Activated CD4-positive, alpha-beta T cell treated with anti-CD3 and anti-CD28 coated beads, Interleukin-2, Interleukin-6, amounts not matched to agents 100 ng/mL and 50 ng/mL, durations not matched to agents 16 hours and 8 hours (primary cell): ENCODE measurements at places on chromosomes 12 and 14.

- no peak for DNase-seq
These were observed 5.1 kb upstream of the SPATA7 start for GRCh38 chr14:88380405-88380804.

DNA sequence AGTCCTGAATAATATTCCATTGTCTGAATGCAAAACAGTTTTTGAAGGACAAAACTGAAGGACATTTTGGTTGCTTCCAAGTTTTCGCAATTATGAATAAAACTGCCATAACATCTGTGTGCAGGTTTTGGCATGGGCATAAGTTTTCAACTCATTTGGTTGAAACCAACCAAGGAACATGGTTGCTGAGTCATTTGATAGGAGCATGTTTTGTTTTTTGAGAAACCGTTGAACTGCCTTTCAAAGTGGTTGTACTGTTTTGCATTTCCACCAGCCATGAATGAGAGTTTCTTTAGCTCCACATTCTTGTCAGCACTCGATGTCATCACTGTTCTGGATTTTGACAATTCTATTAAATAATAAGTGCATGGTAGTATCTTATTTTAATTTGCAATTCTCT, 23.0 kb upstream of the GSG1 start:
- peak; percentile 14 for DNase-seq

DNA sequence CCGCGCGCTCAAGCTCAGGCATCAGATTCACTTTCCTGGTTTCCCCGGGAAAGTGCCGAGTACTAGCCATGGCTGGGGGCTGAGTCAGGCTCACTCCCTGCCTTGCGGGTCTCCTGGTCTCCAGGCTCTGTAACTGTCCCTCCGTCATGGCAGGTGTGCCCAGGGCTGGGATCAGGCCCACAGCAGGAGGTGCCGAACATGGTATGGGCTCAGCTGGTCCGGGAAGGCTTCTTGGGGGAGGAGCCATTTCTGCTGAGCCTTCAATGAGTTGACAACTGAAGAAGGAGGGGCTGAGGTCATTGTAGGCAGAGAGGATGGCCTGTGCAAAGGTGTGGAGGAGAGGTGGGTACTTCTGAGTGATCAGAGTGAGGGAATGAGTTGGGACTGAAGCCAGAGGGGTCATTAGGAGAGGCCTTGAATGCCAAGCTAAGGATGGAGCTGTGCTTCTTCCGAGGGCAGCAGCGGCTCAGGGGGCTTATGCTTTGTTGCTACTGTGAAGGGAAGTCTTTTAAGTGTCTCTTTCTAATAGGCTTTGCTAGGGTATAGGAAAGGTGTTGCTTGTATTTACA, 769 bp downstream of the EXOC3L4 start:
- no peak for DNase-seq

- DNase-seq: no peak
These were observed 242.5 kb downstream of the ADGRD1 start for GRCh38 chr12:131196220-131196619.

DNA sequence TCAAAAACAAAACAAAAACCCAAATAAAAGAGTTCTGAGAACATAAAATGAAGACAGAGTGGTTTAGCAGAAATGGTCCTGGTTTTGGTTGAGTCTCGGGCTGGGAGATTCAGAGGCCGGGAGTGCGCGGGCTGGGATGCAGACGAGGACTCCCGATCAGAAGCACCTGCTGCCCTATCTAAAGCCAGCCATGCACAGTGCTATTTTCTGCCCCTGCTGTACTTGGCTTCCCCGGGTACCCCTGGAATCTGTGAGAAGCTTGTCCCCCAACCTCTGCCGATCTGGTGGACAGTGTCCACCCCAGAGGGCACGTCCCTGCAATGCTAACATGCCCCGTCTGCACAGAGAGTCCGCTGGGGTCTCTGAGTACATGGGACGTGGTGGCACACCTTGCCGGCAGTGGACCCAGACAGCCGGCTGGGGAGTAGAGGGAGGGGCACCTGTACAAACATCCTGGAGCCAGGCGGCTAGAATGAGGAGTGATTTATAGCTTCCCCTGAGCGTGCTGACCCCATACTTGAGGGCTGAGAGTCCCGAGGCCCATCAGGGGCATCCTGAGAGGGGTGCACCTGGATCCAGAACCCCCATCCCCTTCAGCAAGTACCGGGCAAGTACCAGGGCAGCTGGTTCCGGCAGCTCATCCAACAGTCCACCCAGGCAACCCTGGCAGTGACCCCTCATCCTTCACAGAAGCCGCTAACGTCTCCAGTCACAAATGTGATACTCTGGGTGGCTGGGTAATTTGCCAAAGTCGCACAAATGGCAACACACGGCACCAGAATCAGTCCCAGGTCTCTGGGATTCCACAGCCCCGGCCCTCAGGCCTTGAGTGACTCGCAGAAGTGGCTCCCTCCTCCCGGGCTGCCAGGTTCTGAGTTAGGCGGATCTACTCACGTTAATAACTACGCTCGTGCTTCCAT, 37.1 kb downstream of the CHGA start:
- no peak for DNase-seq

- no peak for DNase-seq
These were observed 154.3 kb upstream of the GSC start for GRCh38 chr14:94924189-94924588.

- no peak for DNase-seq
These were observed 745 bp upstream of the NAA30 start for GRCh38 chr14:57389646-57390036.

GRCh38 chr12:66647034-66647691, 31.7 kb downstream of the GRIP1 start:
- no peak for DNase-seq

- DNase-seq: no peak
These were observed 14.3 kb upstream of the DHRS7 start for GRCh38 chr14:60179431-60179869.

DNA sequence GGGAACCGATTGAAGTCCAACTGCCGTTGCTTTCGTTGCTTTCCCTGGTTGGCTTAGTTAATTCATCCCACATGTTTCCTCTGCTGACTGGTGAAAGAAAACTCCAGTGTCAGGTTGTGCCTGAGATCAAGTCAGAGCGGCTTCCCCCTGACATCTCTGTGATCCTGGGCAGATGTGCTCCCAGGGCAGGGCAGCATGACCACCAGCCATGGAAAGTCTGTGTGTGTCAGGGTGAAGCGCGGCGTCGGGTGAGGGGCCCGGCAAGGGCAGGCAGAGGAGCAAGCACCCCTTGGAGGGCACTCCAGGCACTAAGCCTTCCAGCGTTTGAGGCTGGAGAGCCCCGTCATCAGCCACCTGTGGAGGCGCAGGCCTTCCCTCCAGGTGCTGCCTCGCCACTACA, 54.5 kb upstream of the IGF1 start:
- no peak for DNase-seq

DNA sequence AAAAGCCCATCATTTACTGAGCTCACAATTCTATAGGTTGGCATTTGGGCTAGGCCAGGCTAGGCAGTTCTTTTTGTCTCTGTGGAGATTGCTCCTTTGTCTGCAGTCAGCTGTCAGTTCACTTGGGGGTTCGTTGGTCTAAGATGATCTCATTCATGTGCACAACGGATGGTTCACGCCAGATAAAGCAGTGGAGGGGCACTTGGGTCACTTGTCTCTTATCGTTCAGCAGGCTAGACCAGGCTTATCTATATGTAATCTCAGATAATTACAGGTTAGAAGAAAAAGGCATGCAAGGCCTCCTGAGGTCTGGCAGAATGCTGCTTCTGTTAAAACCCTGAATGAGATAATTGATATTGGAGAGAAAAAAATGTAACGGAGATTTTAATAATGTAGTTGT, 119.0 kb upstream of the ATP2B1 start:
- DNase-seq: no peak

- DNase-seq: peak; percentile 47
These were observed 51.0 kb downstream of the MAGOHB start for GRCh38 chr12:10562306-10562933.

GRCh38 chr14:102819747-102820330, 42.6 kb downstream of the TRAF3 start:
- DNase-seq: no peak

- no peak for DNase-seq
These were observed 11.5 kb downstream of the LIMA1 start for GRCh38 chr12:50271724-50272247.

- DNase-seq: no peak
These were observed 25.1 kb downstream of the NOC4L start for GRCh38 chr12:132169376-132169775.

DNA sequence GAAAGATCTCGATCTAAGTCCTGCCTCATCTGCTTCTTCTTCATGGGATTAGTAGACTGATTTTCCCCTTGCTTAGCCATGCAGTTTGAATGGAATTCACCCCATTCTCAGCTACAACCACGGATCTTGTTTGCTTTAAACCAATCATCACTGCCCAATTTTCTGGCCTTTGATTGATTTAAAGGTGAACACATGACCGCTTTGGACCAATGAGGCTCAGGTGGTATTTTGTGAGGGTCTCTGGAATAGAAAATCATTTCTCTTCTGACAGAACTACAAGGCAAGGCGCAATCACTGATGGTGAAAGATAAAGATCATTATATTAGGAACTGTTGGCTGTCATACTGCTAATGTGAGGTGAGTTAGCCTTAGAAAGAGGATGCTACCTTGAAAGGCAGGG, 213.0 kb upstream of the PLEKHG7 start:
- no peak for DNase-seq

DNA sequence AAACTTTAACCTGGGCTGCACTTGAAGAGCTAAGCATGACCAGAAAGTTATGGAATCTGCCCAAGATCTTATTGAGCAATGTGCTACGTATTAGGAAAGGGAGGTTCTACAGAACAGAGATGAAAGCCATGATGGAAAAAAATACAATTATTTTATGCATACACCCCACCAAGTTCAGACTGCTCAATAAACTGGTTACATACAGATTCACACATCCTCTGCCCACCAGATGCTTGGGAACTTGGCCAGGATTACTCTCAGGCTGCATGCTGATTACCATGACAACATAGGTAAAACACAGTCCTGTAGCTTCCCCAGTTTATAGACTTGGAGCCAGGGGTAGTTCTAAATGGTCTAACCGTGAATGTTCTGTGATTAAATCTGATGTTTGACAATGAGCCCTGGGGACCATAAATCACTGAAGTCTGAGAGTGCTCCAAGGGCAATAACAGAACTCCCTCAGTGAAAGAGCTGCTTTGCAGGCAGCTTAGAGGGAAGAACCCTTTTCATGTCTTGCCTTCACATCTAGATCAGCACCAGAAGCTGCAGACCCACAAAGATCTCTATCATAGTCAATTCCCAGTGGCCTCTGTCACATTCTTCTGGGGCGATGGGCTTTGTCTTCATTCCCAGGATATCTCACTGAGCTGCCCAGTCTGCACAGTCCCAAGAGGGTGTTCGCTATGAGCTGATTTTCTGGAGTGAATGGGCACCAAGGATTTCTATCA, 232.2 kb downstream of the EMP1 start:
- no peak for DNase-seq

- DNase-seq: no peak
These were observed 10.1 kb upstream of the NT5DC3 start for GRCh38 chr12:103851127-103851526.

GRCh38 chr14:24238123-24238522, 4.3 kb downstream of the TINF2 start:
- no peak for DNase-seq

GRCh38 chr12:79115743-79116142, 251.2 kb downstream of the SYT1 start:
- no peak for DNase-seq

GRCh38 chr12:45475594-45475993, 253.9 kb upstream of the ARID2 start:
- no peak for DNase-seq

DNA sequence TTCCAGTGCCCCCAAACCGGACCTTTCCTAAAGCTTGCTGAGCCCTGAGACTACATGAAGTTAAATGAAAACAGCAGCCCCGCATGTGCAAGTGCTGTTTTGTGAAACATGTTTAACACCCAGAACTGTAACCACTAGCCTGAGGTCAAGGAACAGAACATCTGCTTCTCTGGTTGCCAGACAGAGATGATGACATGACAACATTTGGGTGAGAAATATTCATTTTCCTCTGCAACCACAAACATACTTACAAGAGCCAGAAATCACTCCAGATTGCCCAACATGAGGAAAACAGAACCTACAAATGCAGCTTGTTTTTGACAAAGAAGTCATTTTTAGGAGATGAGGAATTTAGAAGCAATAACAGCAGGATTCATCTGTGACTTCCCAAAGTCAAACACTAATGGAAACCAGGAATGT, 110.4 kb downstream of the BCAT1 start:
- peak; percentile 90 for DNase-seq

GRCh38 chr14:104927432-104927816, 2.7 kb downstream of the PLD4 start:
- no peak for DNase-seq

DNA sequence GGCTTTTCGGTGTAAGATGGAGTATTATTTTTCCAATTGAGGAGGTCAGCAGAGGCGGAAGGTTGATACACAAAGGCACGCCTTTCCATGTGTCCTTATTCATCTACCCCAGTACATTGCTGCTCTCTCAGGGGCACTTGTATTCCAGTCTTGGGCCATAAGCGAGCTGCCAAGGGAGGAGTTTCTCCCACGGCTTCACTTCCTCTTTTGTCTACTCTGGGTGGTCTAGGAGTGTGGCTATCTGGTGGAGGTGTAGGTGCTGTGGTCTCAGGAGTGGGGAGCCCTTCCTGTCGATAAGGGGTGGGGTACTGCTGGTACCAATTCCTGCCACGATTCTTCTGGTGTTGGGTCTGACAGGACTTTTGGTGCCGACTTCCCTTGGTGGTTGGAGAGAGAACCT, 73.4 kb downstream of the GAS2L3 start:
- DNase-seq: no peak

GRCh38 chr14:57833323-57833722, 32.6 kb downstream of the SLC35F4 start:
- peak; percentile 7 for DNase-seq

- no peak for DNase-seq
These were observed 59.6 kb upstream of the EEA1 start for GRCh38 chr12:92988622-92989130.

DNA sequence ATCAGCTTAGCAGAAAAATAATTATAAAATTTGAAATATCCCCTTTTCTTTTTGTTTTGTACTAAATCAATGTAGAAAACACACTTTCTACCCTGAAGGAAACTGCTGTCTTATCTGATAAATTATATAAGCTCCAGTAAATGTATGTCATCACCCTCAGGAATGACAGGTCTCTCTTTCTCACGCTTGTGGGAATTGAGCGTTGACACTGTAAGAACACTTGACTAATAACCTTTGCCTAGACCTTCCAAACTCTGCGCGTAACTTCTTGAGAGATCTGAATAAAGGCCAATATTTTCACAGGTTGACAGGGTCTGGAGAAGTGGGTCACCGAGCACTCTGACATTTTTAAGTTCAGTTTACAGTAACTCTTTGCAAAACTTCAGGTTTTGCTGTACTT, 138.5 kb downstream of the BCAT1 start:
- DNase-seq: no peak

GRCh38 chr12:92740411-92740810, 37.6 kb downstream of the PLEKHG7 start:
- DNase-seq: no peak

- DNase-seq: no peak
These were observed 1.3 kb upstream of the ATP5MC2 start for GRCh38 chr12:53677016-53677799.

- DNase-seq: no peak
These were observed 180.0 kb upstream of the RGS6 start for GRCh38 chr14:71752111-71752738.

- DNase-seq: no peak
These were observed 22.5 kb downstream of the ADGRD1 start for GRCh38 chr12:130976171-130976720.
